ENCODE measurements at places on chromosomes 2 and 18. TPM values are rescaled to one million over a fixed set of nuclear protein-coding genes. Genes with fewer than 3 reads are reported as not detected.

Gene SLC35F5
- total RNA-seq: 29.0 TPM

Gene KCNG2
- not detected for total RNA-seq

Gene TMEM182
- total RNA-seq: 2.1 TPM

Gene BOLA3
- 98.2 TPM for total RNA-seq

Gene WIPF1
- total RNA-seq: 340 TPM

Gene RAPGEF4
- total RNA-seq: 0.31 TPM

Gene TSHZ1
- 13.5 TPM for total RNA-seq

Gene PDCL3
- 45.5 TPM for total RNA-seq

Gene NEU4
- 0.61 TPM for total RNA-seq

Gene MTCL1
- 0.20 TPM for total RNA-seq

Gene LIPG
- total RNA-seq: 0.88 TPM

Gene KDSR
- 83.5 TPM for total RNA-seq

Gene ANKRD30BL
- not detected for total RNA-seq

Gene SLC19A3
- not detected for total RNA-seq

Gene KIF5C
- 17.9 TPM for total RNA-seq

Gene CCDC85A
- total RNA-seq: not detected

Data from activated T-helper 1 cell treated with anti-CD3 and anti-CD28 coated beads, Interleukin-12 subunit alpha, Interleukin-12 subunit beta, Interleukin-2, Interleukin-4 antibody, amounts not matched to agents 30 ng/mL and 10 ng/mL and 1 ng/mL, durations not matched to agents 14 hours and 24 hours and 36 hours (primary cell).